Ovary (tissue), 10 donors: ENCODE measurements at places on chromosomes 11 and 22. TPM values are rescaled to one million over a fixed set of nuclear protein-coding genes. Genes with fewer than 3 reads are reported as not detected.

The KRTAP5-2 gene
- total RNA-seq: not detected

The OR52A1 gene
- total RNA-seq: not detected

The CHRM4 gene
- total RNA-seq: 0.24 TPM

The LDHA gene
- total RNA-seq: 229 TPM
